CD8-positive, alpha-beta memory T cell (primary cell): ENCODE measurements at places on chromosomes 16 and 17. TPM values are rescaled to one million over a fixed set of nuclear protein-coding genes. Genes with fewer than 3 reads are reported as not detected.
A peak's percentile ranks its signal among the peaks of the same experiment; 100 is the strongest.

The ZBTB4 gene
- 23.1 TPM for total RNA-seq

The C17orf50 gene
- total RNA-seq = not detected

The SEZ6 gene
- not detected for total RNA-seq

The AOC3 gene
- total RNA-seq = 1.3 TPM

The RNF222 gene
- not detected for total RNA-seq

The USH1G gene
- not detected for total RNA-seq

The TEX14 gene
- 0.20 TPM for total RNA-seq

GRCh38 chr16:52069866-52070265, 477.1 kb downstream of the TOX3 start:
- H3K36me3 ChIP-seq = no peaks in the 10 kb centered on the region
- no peak for DNase-seq
- H3K27ac ChIP-seq = no peak overlapping the region
- no peak overlapping the region for H3K4me3 ChIP-seq
- no peaks in the 10 kb centered on the region for H3K4me1 ChIP-seq

DNA sequence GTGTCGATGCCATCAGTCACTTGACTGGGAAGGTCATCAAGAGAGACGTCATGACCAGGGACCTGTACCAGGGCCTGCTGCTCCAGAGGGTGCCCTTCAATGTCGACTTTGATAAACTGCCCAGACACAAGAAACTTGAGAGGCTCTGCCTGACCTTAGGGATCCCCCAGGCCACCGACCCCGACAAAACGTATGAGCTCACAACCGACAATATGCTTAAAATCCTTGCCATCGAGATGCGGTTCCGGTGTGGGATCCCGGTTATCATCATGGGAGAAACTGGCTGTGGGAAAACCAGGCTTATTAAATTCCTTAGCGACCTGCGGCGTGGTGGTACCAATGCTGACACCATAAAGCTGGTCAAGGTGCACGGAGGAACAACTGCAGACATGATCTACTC, 69.6 kb upstream of the ENDOV start:
- H3K36me3 ChIP-seq = peaks cover 81% of the 10 kb centered on the region
- no peak overlapping the region for H3K27ac ChIP-seq
- H3K4me1 ChIP-seq = no peaks in the 10 kb centered on the region
- no peaks in the 10 kb centered on the region for H3K27me3 ChIP-seq

DNA sequence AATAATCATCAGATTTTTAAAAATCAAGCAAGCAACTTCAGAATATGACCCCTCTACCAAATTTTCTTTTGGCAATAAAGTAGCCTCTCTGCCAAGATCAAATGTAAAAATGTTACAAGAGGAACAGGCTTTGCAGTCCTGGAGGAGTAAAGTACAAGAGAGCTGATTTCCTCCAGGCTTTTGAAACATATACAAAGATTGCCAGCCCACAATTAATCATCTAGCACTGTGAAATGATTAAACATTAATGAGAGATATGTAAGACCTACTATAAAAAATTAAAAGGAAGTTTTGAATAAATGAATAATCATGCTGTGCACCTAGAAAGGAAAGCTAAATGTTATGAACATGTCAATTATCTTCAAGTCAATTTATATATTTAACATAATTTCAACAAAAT, 26.3 kb downstream of the TXNDC11 start:
- H3K36me3 ChIP-seq = peaks cover 26% of the 10 kb centered on the region
- no peak overlapping the region for H3K4me3 ChIP-seq
- no peaks in the 10 kb centered on the region for H3K4me1 ChIP-seq

DNA sequence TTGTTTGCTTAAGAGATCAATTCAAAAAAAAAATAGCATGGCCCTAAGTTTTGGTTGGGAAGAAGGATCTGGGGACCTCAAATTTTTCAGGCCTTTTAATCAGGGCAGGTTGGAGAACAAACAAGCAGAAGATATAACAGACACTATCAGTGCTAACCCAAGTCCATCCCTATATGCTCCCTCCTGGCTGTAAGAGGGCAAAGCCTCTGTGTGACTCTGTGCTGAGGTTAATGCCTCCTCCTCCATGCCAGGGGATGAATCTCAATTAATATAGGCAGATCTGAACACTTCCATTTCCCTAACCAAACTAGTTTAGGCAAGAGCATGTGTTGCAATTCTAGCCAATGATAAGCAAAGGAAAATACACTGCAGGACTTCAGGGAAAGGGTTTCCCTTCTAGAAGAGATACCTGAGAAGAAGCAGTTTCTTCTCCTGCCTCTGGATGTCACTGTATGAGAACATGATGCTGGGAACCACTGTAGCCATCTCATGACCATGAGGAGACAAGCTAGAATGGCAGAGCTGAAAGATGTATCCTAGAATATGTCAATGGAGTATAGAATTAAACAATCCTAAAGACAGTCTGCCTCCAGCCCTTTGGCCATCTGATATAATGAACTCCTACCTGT, 76.0 kb downstream of the CHD9NB start:
- H3K27ac ChIP-seq = no peak overlapping the region
- H3K27me3 ChIP-seq = no peaks in the 10 kb centered on the region
- DNase-seq = no peak
- H3K36me3 ChIP-seq = no peaks in the 10 kb centered on the region
- H3K4me3 ChIP-seq = no peak overlapping the region

- no peaks in the 10 kb centered on the region for H3K4me1 ChIP-seq
- H3K27ac ChIP-seq = no peak overlapping the region
- no peaks in the 10 kb centered on the region for H3K36me3 ChIP-seq
- H3K27me3 ChIP-seq = no peaks in the 10 kb centered on the region
Observed at GRCh38 chr16:77674888-77675287, 47.4 kb upstream of the NUDT7 start.

DNA sequence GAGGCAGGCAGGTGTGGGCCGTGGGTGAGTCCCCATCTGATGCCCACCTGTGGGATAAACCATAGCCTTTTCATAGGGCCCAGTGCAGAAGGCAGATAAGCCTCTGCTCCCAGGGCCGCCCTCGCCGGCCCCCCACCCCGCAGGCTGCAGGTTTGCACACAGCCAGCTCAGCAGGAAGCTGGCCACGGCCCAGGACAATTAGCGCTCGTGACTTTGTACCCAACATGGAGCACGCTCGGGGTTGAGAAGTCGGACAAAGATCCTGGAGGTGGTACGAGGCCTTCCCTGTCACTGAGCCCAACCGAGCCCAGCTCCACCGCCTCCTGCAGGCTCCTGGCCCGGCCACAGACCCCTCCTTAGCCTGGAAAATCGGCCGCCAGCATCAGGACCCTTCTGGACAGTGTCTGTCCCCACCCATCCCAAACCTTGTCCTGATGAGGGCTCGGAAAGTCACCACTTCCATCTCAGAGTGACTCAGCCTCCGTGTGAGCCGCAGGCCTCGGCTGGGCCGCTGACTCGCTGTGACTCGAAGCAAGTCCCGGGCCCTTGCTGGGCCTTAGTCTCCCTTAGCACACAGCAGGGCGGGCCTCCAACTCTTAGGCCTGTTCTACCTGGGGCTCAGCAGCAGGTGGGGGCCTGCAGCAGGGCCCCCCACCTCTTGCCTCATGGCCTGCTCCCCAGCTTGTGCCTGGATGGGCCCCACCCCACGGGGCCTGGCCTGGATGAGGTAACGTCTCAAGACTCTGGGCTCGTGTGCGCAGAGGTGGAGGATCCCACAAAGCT, 22.7 kb downstream of the FAM83G start:
- H3K36me3 ChIP-seq = no peaks in the 10 kb centered on the region
- no peak overlapping the region for H3K27ac ChIP-seq
- no peaks in the 10 kb centered on the region for H3K4me1 ChIP-seq
- no peak overlapping the region for H3K4me3 ChIP-seq
- no peaks in the 10 kb centered on the region for H3K27me3 ChIP-seq
- DNase-seq = no peak

GRCh38 chr17:32342603-32343325, 791 bp upstream of the C17orf75 start:
- peaks cover 13% of the 10 kb centered on the region for H3K4me1 ChIP-seq
- peak overlapping the region; percentile 55 for H3K27ac ChIP-seq
- H3K36me3 ChIP-seq = no peaks in the 10 kb centered on the region
- H3K4me3 ChIP-seq = peak overlapping the region; percentile 54
